Hematopoietic multipotent progenitor cell treated with erythropoietin and hydrocortisone succinate and interleukin-3 and kit ligand, for 15 days (in vitro differentiated cells): ENCODE measurements at places on chromosomes 13 and 19.

GRCh38 chr19:29714371-29714952 lies 599 bp downstream of the C19orf12 start:
- DNase-seq, result no peak

DNA sequence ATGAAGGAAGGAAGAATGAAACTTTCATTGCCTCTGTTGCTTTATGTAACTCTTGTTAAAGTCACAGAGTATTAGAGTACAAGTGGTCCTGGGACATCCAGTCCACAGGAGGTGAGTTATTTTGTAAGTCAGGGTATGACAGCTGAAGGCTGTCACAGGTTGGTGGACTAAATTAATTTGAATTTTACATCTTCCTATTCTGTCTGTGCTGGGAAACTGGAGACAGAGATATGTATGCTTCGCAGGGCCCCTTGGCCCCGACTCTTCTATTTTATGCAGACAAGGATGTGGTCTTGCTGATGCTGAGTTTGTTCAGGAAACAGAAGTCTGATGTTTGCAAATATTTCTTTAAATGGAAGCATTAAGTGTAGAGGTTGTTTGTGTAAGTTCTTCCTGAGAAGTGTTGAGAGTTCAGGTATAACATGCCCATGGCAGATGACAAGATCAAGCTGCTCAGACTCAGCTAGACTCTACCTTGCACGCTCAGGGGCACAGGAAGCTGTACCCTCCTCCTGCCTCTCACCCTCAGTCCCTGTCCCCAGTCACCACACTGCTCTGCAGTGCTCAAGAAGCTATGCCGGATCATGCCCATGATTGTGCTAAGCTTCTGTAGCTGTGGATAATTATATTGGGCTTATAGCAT lies 23.4 kb downstream of the RASL11A start:
- DNase-seq, result no peak

- no peak for DNase-seq
Observed at GRCh38 chr13:39879286-39880035, 224.0 kb downstream of the COG6 start.

- DNase-seq, result no peak
Observed at GRCh38 chr19:13008926-13009787, 13.9 kb downstream of the NFIX start.

GRCh38 chr13:109369353-109370052 lies 416.9 kb downstream of the IRS2 start:
- DNase-seq, result no peak

- no peak for DNase-seq
Observed at GRCh38 chr13:44815623-44816022, 173.6 kb downstream of the NUFIP1 start.

DNA sequence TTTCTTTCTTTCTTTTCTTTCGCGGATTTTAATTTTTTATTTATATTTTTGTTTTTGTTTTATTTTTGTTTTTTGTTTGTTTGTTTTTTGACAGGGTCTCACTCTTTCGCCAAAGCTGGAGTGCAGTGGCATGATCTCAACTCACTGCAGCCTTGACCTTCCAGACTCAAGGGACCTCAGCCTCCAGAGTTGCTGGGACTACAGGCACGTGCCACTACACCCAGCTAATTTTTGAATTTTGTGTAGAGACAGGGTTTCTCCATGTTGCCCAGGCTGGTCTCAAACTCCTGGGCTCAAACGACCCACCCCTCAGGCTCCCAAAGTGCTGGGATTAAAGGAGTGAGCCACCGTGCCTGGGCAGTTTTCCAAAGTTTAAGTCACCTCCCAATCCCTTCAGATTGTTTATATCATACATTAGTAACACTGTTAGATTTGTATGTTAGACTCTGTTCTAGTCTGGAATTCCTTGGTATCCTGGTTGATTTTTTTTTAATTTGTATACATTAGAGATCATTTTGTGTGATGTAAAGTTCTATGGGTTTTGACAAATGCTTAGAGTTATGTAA lies 597.3 kb downstream of the DCT start:
- DNase-seq, result no peak

DNA sequence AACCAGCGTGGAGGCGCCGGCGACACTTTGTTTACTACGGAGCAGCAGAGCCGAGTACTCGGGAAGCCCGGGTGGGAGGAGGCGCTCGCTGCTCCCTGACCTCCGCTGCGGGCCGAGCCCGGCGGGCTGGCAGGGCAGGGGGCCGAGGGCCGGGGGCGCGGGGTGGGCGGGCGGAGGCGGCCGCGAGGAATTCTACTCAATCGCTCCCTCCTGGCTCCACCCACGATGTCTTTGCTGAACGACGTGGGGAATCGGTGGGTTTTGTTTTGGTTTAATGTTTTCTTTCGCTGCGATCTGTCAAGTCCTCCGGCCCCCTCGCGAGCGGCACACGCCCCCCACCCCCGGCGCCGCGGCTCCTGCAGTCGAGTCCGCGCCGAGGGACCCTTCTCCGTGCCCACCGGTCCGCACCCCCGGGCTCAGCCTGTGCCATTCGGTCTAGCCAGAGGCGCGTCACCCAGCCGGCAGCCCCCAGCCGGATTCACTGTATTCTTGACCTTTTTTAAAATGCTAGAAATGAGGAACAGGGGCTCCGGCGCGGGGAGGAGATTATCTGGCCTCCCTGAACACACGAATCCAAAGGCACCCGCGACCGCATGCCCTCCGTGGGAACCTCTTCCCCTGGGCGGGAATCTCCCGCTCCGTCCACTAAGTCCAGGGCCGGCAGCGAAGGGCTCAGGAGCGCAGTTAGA lies 636 bp upstream of the FOXO1 start:
- DNase-seq, result no peak

GRCh38 chr19:38657633-38658222 lies 10.3 kb downstream of the ACTN4 start:
- no peak for DNase-seq

- no peak for DNase-seq
Observed at GRCh38 chr19:36059180-36059910, 4.6 kb downstream of the WDR62 start.

GRCh38 chr19:33518541-33518940 lies 3.0 kb downstream of the PEPD start:
- DNase-seq, result no peak

- DNase-seq, result no peak
Observed at GRCh38 chr13:46509981-46510380, 43.0 kb upstream of the LRCH1 start.

- DNase-seq, result no peak
Observed at GRCh38 chr19:38745316-38745715, 1.0 kb upstream of the CAPN12 start.

DNA sequence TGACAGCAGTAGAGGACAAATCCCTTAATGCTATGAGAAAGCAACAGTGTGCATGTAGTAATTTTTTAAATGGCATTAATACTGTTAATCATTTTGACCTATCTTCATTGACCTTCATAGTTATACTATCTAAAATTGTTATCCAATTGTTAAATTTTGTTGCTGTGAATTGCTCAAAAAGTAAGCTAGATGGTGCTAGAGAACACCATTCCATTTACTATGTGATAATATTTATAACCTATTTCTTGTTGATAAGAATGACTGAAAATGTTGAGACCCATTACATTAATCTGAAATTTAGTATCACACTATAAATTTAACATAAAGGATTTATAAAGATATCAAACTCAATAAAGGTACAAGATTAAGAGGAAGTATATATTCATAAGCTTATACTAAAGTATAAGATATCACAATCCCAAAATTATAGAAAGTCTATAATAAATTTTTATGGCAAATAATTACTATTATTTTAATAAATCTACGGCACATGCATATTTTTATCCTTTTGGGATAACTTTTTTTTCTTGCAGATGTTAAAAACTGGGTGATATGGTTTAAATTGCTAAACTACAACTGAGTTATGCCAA lies 1573.3 kb downstream of the PCDH9 start:
- no peak for DNase-seq

DNA sequence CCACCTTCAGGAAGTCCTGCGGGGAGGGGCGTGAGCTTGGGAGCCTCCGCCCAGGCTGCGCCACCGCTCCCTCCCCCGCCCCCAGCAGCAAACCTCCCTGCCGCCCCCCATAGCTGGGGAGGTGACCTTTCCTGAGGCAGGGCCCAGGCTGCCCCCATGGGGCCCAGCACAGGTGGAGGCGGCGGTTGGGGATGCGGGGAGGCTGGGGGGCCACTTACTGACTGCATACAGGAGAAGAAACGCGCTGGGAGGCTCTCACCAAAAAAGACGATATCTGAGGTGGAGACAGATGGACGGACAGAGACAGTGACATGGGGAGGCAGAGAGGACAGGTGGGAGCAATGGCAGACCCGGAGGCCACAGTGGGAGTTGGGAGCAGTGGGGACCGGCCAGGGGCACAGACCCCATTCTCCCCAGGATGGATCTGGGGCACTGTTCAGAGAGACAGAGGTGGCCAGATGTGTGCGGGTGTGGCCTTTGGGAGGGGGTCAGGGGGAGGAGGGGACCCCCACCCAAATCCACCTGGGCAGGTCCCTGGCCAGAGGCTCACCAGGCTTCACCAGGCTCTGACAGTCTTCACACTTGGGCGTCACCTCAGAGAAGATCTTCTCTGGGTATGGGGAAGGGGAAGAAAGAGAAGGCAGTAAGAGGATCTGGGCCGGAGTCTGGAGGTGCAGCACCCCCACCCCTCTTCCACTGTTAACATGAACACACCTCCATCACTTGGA lies 3.0 kb upstream of the RINL start:
- DNase-seq, result no peak

- DNase-seq, result no peak
Observed at GRCh38 chr19:18626906-18627305, 9.9 kb upstream of the KLHL26 start.

- no peak for DNase-seq
Observed at GRCh38 chr13:83975655-83976165, 93.4 kb upstream of the SLITRK1 start.

GRCh38 chr13:99545979-99546378 lies 44.7 kb downstream of the TM9SF2 start:
- DNase-seq, result no peak

DNA sequence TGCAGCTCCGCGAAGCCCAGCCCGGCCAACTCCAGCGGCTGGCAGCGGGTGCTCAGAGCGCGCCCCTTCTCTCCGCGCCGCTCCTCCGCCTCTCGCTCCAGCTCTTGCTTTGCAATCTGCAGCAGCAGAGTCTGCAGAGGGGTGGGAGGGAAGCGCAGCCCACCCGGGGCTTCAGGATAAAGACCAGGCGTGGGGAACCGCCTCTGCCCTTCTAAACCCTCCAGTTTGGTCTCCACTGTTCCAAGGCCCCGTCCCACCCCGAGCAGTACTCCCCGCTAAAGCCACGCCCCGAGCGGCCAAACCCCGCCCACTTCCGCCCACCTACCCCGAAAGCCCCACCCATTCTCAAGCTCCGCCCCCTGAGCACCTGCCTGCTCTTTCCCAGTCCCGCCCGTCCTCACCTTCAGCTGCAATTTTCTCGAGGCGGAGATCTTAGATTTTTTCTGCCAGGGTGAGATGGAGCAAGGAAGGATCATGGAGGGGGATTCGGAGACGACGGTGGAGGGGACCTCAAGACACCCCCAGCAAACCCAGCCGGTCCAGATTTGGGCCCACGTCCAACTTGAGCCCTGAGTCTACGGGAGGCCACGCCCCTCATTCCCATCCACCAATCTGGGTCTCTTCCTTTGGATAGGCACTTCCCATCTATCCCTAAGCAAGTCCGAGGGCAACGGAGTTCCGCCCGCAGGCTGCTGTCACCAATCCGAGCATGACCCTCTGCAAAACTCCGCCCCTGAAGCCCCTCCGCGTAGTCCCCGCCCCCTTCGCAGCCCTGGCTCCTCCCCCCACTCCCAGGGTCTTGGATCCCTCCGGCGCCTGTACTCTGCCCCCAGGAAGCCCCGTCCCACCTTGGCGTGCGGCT lies 1.1 kb downstream of the TNNI3 start:
- peak; percentile 40 for DNase-seq

DNA sequence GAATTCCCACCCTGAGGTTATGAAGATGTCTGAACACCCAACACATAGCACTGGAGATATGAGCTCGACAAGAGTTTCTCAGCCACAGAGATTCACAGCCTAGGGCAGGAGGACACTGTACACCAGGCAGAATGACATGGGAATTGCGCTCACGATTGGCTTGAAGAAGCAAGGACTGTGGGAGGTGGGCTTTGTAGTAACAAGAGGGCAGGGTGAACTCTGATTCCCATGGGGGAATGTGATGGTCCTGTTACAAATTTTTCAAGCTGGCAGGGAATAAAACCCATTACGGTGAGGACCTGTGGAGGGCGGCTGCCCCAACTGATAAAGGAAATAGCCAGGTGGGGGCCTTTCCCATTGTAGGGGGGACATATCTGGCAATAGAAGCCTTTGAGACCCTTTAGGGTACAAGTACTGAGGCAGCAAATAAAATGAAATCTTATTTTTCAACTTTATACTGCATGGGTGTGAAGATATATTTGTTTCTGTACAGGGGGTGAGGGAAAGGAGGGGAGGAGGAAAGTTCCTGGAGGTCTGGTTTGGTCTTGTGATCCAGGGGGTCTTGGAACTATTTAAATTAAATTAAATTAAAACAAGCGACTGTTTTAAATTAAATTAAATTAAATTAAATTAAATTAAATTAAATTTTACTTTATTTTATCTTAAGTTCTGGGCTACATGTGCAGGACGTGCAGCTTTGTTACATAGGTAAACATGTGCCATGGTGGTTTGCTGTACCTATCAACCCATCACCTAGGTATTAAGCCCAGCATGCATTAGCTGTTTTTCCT lies 7.0 kb downstream of the KLK3 start:
- no peak for DNase-seq

- no peak for DNase-seq
Observed at GRCh38 chr13:20506696-20507095, 19.0 kb downstream of the CRYL1 start.

DNA sequence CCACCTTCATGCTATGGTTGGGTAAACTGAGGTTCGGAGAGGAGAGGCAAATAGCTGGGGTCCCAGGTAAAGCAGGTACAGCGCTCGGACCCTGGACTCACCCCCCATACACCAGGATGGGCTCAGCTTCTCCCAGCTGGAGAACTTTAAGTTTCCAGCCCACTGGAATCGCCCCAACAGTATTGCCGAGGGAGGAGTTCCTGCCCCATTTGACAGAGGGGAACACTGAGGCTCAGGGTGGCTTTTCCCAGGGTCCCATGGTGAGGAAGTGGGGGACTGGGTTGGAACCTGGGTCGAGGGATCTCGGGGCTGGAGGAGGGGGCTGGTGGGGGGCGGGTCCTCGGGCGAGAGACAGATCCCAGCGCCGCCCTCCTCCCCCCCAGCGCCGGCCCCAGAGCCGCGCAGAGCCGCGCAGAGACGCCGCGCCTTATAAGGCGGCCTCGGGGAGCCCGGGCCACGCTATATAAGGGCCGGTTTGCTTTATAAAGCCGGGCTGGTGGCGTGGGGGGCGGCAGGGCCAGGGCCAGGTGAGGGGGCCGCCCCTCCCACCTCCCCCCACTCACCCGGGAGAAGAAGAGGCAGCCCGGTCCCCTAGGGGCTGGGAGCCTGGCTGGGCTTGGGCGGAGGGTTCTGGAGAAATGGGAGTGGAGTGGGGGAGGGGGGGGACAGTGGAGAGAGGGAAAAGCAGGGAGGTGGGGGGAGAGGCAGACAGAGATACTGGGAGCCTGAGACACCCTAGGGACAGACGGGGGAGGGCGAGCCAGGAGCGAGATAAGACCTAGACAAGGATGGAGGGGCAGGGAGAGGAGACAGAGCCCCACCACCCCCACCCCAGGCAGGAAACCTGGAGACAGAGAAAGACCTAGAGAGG lies 1.1 kb downstream of the CNN1 start:
- DNase-seq, result no peak
